ENCODE measurements at places on chromosomes 3 and 15.

DNA sequence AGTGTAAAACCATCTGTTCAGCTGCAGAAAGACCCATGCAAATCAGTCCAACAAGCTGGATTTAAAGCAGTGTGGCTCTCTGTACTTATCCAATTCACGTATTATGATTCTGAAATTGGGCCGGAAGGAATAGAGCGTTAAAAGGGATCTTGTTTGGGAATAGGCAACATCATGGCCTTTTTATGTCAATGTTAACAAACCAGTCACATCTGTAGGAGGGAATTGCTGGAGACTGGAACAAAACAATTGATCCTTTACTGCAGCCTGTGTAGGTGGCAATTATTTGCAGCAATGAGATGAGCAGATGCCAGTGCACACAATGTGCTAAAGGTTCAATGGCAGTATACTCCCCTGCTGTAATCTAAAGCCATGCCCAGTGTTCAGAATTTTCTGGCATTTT, 887.4 kb upstream of the ROBO1 start:
- no peak for DNase-seq

DNA sequence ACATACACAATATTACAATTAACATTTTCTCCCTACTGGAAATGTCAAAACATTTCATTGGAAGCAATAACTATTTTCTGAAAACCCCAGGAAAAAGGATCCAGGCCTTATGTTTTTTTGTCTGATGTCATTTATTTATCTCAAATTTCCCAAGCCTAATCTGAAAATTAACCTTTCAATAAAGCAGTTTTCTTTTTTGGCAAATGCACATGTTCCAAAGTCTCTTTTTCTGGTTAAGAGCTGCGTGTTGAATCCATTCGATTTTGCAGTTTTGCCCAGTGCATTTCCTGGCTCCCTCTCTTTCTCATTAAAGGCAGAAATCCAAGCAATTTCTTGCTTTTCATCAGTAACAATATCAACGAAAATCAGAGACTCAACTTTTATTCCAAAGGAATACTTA, 222.3 kb downstream of the NR1D2 start:
- no peak for DNase-seq

DNA sequence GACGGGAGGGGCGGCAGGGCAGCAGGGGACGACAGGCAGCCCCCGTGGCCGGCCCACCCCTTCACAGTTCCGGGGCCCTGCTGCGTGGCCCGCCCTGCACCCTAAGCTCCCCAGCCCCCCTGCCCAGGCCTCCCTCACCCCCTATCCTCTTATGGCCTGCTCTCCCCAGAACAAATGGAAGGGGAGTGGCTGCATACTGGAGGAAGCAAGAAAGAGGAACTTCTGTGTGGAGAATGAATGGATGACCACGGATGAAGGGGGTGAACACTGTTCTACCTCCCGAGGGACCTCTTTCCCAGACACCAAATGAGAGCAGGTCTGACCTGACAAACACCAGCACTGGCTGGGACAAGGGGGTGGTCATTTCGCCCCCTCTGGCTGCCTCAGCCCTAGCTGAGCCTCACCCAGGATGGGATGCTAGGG, 25.0 kb downstream of the SEC61A1 start:
- no peak for DNase-seq

- no peak for DNase-seq
Measured at GRCh38 chr15:61070111-61070901, 158.8 kb downstream of the RORA start.

- DNase-seq = no peak
Measured at GRCh38 chr3:13477943-13478342, 2.2 kb upstream of the HDAC11 start.

GRCh38 chr3:171121801-171122200, 95.3 kb upstream of the SLC2A2 start:
- DNase-seq = no peak

DNA sequence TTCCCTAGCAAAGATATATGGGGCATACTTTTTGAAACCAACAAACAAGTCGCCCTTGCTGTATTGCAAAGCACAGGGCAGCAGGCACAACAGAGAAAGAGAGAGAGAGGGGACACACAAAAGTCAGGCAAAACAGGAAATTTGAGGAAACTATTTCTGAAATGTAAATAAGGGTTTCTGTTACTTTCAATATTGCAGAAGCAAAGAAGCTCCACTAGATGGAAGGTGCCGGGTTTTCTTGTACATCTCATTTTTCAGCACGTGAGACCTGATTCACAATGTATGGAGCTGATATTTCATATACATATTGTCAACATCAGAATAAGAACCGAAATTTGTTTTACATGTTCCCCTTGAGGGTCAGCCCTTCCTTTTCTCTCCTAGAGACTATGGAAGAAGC, 127.4 kb downstream of the FOXP1 start:
- DNase-seq = no peak

DNA sequence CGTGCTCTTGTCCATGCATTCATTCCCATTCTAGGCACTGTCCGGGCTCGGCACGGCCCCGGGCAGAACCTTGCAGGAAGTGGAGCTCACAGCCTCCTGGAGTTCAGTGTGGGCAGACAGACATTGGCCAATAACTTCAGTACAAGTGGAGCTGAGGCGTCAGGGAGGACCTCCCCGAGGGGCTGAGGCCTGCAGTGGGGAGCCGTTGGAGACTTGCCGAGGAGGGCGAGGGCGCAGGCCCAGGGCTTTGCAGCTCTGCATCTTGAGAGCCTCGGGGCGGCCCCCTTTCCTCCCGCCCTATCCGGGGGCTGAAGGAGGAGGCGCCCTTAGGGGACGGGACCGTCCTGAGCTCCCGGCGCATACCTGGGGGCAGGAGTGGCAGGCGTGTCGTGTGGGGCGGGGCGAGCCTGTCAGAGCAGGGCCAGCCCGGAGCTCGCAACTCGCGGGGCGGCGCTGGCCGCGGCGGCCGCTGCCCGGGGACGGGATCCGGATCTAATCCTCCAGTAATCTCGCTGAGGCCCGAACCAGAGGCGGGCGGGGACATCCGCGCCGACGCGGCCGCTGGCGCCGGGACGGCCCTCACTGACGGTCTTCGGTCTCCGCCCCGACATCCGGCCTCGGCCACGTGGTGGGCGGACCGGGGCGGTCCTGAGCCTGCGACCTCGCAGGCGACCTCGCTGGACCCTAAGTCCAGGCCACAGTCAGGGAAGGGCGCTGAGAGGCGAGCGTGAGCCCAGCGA, at the start of gene ACY1:
Gene ACY1, plus strand, starts transcription at position 698 of the 740 bp plus-strand sequence. CDS start 530 bp downstream, outside the sequence.
- DNase-seq = peak; percentile 93

DNA sequence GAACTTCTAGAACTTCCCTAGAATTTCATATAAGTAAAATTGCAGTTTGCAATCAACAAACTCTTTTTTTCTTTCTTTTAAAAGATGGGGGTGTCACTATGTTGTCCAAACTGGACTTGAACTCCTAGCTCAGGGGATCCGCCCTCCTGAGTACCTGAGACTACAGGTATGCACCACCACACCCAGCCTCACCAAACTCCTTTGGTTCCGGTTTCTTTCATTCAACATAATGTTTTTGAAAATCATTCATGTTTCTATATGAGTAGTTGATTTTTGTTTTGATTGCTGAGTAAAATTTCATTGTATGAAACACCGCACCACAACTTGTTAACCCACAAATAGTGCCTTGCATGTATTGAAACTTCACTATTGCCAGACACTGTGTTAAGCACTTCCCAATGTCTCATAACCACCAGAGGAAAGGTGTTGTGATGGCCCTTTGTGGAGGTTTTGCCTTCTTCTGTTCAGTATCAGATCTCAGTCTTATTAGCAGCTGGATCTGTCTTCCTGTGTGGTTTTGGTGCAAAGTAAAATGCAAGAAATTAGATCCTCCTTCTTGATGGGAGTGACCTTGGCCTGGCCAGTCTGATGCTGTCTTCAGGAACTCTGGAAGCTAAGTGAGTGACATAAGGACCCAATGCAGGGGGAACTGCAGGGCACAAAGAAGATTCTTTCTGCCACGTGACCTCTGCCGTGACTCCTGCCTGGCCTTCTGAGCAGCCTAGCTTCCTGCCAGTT, 78.8 kb upstream of the UBE2E1 start:
- DNase-seq = no peak

DNA sequence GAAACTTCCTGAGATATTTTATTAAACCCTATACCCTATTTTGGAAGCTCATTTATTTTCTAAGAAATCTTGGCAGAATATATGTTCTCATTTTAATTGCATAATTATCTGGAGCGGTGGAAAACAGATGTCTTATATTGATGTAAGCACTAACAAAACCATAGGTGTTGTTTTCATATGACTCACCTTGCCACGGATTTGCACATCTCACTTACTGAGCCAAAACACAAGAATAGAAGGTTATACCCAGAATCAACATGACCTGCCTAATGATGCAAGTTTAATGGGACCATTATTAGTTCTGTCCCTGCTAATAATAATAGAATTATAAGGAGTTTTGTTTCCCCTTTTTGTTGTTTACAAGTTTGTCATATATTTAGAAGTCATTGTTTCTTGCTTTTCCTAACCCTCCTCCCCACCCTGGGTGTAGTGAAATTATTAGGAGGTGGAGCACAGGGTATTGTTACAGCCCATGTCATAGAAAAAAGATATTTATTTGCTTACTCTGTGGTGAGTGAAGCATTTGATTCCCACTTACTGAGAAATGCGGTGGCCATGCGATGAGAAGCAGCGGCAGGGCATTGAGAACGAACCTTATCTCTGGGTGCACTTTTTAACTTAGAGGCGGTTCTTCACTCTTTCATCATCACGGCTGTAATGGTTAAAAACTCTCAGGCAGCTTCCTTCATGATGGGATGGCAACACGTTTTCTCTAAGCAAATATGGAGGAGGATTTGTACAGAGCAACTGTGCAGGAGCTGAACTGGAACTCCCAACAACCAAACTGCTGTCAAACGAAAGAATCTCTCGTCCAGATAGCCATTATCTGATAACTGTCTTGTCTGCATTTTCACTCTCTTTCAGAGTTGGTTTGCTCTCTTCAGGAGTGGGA, 521 bp downstream of the IL5RA start:
- no peak for DNase-seq

DNA sequence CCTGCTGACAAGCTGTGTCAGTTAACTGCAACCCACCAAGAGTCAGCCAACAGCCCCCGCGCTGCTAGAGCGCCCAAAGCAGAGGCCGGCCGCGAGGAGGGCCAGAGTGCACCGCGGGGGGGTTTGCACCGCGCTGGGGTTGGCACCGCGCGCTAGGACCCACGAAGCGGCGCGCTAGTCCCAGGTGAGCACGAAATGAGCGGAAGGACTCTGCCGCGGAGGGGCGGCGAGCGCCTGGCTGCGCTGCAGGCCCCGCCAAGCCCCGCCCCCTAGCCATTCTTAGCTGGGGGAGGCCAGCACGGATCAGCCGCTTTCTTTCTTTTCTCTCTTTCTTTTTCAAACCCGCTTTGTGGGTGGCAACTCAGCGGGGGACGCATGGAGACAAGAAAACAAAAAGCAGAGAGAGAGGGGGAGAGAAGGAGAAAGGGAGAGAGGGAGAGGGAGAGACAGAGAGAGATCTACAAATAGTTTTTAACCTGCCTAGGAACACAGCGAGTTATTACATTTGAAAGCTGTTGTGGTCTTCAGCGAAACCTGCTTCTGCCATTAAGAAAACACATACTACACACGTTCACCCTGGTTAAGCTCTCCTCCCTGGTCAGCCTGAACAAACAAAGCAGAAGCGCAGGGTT, 6.9 kb upstream of the FOXB1 start:
- no peak for DNase-seq

DNA sequence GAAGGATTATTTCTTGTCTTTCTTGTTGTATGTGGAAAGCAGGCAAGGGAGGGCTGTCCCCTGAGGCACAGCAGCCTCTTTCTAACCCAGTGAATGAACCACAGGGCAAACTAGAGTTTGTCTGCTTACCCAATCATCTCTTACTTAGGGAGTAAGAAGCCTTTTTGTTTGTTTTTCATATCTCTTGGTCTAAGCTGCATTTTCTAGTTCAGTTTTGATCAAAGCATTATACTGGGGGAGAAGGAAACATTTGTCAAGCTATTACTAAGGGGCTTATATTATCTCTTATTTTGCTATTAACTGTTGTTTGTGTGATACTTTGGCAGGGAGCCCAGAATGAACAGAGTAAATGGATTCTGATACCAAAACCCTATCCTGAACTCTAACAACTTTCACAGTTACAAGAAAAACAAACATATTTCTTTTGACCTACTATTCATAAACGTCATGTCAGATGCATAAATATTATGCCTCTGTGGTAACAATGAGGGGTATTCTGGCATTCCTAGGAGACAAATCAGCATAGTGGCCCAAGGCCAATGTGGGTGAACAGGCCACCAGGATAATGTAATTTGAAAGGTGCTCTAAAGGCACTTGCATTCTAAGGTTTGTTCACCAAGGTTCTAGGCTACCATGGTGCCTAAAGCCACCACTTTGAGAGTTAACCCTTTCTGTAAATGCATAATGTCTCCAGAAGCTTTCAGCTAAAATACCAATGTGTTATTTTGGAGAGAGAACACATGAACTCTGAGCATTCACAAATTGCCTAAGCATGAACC, 271.6 kb upstream of the ZPLD1 start:
- peak; percentile 66 for DNase-seq

DNA sequence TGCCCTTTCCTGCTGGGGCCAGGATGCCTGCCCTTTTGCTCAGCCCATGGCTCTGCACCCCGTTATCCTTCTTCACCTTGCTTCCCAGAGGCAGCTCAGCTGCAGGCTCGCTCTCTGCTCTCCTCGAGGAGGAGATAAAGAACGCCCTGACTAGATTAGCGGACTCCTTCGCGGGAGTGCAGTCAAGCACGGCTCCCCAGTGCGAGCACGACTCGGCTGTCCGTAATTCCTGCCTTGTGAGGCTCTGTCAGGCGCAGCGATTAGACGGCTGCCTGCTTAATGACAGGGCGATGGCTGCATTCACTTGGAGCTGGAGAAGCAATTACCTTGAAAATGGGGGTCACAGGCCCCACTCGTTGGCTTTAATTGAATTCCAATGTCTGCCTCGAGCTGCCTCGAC, 25.9 kb downstream of the TLE3 start:
- no peak for DNase-seq

DNA sequence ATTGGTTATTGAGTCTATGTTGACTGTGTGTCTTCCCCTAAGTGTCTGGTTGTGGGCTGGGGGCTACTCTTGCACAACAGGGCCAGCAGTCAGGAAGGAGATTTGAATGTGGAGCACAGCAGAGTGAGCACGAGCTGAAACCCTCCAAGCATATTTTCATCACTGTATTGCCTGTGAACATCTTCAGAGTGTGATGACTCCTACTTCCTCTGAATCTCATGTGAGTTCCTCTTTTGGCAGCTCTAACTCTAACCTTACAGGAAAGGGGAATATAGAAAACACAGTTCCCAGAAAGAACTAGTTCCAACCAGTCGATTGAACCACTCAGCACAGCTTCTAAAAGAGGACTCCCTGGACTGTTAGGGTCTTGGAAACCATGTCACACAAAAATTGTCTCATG, 211.6 kb downstream of the RAP2B start:
- no peak for DNase-seq
